ENCODE measurements at places on chromosomes 3 and 15.

GRCh38 chr3:39791603-39792002 lies 17.8 kb upstream of the MYRIP start:
- DNase-seq: no peak

GRCh38 chr3:109545746-109546145 lies 208.4 kb upstream of the DPPA4 start:
- DNase-seq: no peak

- DNase-seq: no peak
These were observed 32.6 kb downstream of the ABCC5 start for GRCh38 chr3:183984749-183985729.

DNA sequence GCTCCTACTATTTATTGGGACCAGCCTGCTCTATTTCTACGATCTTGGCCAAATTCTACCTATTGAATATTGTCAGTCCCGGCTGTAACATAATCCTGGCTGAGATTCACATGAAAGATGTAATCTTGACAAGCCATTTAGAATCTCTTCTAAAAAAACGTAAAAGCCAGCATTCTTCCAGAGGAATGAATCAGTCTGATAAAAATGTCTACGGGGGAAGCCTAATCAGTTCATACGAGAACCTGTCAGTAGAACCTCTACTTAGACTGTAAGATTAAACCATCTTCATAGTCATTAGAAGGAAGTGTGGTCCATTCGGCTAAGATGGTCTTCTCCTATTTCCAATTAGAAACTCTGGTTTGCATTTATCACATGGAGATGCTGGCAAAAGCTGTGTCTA lies 147.2 kb upstream of the WNT5A start:
- DNase-seq: no peak

All from HFF-Myc (cell line).